ENCODE measurements at places on chromosomes 4 and X. TPM values are rescaled to one million over a fixed set of nuclear protein-coding genes. Genes with fewer than 3 reads are reported as not detected.

GRCh38 chrX:153371256-153371655, 29.9 kb downstream of the PNMA6E start:
- no peak overlapping the region for H3K27ac ChIP-seq
- no peak for DNase-seq
- no peaks in the 10 kb centered on the region for H3K4me1 ChIP-seq

- no peaks in the 10 kb centered on the region for H3K27me3 ChIP-seq
- peaks cover 52% of the 10 kb centered on the region for H3K36me3 ChIP-seq
- H3K27ac ChIP-seq, result no peak overlapping the region
Observed at GRCh38 chr4:1210971-1211370, 38.0 kb downstream of the CTBP1 start.

- no peaks in the 10 kb centered on the region for H3K27me3 ChIP-seq
- no peaks in the 10 kb centered on the region for H3K36me3 ChIP-seq
- peaks cover 7% of the 10 kb centered on the region for H3K4me1 ChIP-seq
- no peak overlapping the region for H3K27ac ChIP-seq
Observed at GRCh38 chrX:55005256-55005655, 5.1 kb downstream of the APEX2 start.

The SPIN4 gene
- polyA plus RNA-seq, result 1.7 TPM

GRCh38 chrX:105552395-105552794, 269.9 kb upstream of the NRK start:
- no peaks in the 10 kb centered on the region for H3K36me3 ChIP-seq
- H3K27me3 ChIP-seq, result no peaks in the 10 kb centered on the region
- no peaks in the 10 kb centered on the region for H3K4me1 ChIP-seq
- no peak overlapping the region for H3K27ac ChIP-seq

DNA sequence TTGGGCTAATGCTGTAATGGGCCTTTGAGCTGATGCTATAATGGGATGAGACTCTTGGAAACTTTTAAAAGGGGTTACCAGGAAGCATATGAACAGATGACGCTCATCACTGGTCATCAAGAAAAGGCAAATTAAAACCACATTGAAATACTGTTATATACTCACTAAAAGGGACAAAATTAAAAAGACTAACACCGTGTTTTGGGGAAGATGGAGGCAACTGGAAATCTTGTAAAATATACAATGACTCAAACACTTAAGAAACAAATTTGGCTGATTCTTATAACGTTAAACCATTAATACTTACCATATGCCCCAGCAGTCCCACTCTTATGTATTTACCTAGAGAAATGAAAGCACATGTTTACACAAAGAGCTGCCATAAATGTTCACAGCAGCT, 207.2 kb upstream of the GPRIN3 start:
- no peaks in the 10 kb centered on the region for H3K4me1 ChIP-seq
- no peak overlapping the region for H3K27ac ChIP-seq
- H3K27me3 ChIP-seq, result no peaks in the 10 kb centered on the region
- no peak overlapping the region for H3K4me3 ChIP-seq

The GAGE13 gene
- polyA plus RNA-seq, result not detected

DNA sequence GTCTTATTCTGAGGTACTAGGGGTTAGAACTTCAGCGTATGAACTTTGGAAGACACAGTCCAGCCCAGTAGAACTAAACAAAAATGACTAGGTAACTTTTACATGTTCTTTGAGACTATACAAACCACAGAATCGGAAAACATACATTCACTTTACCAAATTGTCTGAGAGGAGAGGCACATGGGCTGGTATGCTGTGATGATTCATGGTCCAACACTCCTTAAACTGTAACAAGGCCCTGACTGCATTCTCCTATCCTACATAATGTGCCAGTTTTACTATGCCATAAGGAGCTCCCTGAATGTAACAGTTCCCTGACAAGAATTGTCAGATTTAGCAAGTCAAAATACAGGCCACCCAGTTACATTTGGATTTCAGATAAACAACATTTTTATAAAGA, 640.0 kb downstream of the RAB28 start:
- H3K27me3 ChIP-seq, result no peaks in the 10 kb centered on the region
- no peaks in the 10 kb centered on the region for H3K36me3 ChIP-seq
- no peak for DNase-seq
- no peak overlapping the region for H3K4me3 ChIP-seq
- no peak overlapping the region for H3K27ac ChIP-seq

The CTAG1A gene
- not detected for polyA plus RNA-seq

DNA sequence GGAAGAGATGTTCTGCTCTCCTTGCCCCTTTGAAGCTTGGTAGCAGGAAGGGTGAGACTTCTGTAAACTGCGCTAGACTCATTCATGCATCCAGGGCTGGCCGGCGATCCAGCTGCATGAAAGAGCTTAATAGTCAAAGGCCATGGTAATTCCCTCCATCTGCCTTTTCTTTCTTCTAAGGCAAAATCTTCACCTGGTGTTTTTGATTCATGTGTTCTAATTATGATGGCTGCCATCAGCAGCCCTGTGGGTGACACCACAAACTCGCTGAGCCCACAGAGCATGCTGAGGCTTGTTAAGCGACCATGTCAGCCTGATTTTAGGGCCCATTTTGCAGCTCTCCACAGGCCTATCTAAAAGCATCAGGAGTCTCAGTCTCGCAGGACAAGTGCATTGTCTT, 450.1 kb upstream of the TENM3 start:
- no peak overlapping the region for H3K27ac ChIP-seq
- no peaks in the 10 kb centered on the region for H3K36me3 ChIP-seq
- no peak overlapping the region for H3K4me3 ChIP-seq
- no peaks in the 10 kb centered on the region for H3K4me1 ChIP-seq
- no peaks in the 10 kb centered on the region for H3K27me3 ChIP-seq
- no peak for DNase-seq

- peaks cover 9% of the 10 kb centered on the region for H3K36me3 ChIP-seq
- H3K4me3 ChIP-seq, result no peak overlapping the region
- no peak overlapping the region for H3K27ac ChIP-seq
- no peak for DNase-seq
- H3K4me1 ChIP-seq, result no peaks in the 10 kb centered on the region
- H3K27me3 ChIP-seq, result no peaks in the 10 kb centered on the region
Observed at GRCh38 chr4:2231082-2231481, 10.8 kb downstream of the HAUS3 start.

- no peaks in the 10 kb centered on the region for H3K36me3 ChIP-seq
- DNase-seq, result no peak
- no peaks in the 10 kb centered on the region for H3K4me1 ChIP-seq
- H3K4me3 ChIP-seq, result no peak overlapping the region
- no peaks in the 10 kb centered on the region for H3K27me3 ChIP-seq
Observed at GRCh38 chr4:7784131-7784870, 155.4 kb downstream of the AFAP1 start.

The RS1 gene
- polyA plus RNA-seq, result not detected

- DNase-seq, result no peak
- peak overlapping the region; percentile 56 for H3K4me3 ChIP-seq
- no peaks in the 10 kb centered on the region for H3K36me3 ChIP-seq
- H3K27me3 ChIP-seq, result no peaks in the 10 kb centered on the region
- peaks cover 28% of the 10 kb centered on the region for H3K4me1 ChIP-seq
Observed at GRCh38 chr4:153152501-153153338, 51.5 kb upstream of the TRIM2 start.

DNA sequence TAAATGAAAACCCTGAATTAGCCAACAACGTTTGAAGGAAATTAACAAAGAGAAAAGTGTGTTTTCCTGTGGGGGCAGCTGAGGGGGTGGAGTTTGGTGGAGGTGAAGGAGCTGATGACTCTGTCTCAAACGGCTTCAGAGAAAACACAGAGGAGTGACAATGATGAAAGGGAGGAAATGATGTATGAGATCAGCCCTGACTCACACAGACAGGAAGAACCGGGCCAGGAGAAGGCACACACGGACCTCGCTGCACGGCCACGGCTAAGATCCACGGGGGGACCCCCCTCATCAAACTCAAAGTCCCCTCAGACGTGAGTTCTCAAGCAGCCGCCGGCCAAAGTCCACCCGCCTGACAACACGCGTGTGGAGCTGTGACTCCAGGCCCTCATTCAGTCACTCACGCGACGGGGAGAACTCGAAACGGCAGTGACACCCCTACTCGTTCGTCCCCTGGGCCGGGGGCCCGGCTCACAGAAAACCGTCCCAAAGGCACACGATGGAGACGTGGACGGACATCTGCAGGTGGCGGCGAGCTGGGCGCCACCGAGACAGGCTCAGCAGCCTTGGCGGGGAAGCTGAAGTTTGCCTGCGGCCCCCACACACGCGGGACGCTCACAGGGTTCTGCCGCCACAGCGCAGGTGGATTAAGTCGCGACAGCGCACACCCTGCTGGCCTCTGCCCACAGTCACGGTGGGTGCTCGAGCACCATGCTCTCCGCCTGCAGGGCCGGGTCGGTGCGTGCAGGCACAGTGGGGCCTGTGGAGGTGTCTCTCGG, 28.8 kb downstream of the PPP2R3B start:
- H3K36me3 ChIP-seq, result no peaks in the 10 kb centered on the region
- no peak overlapping the region for H3K27ac ChIP-seq
- no peak overlapping the region for H3K4me3 ChIP-seq
- H3K4me1 ChIP-seq, result no peaks in the 10 kb centered on the region
- H3K27me3 ChIP-seq, result no peaks in the 10 kb centered on the region

- no peaks in the 10 kb centered on the region for H3K4me1 ChIP-seq
- H3K36me3 ChIP-seq, result no peaks in the 10 kb centered on the region
- no peak overlapping the region for H3K4me3 ChIP-seq
- DNase-seq, result no peak
- no peaks in the 10 kb centered on the region for H3K27me3 ChIP-seq
Observed at GRCh38 chr4:32858361-32858760, 2138.2 kb downstream of the PCDH7 start.

- no peaks in the 10 kb centered on the region for H3K27me3 ChIP-seq
- H3K27ac ChIP-seq, result no peak overlapping the region
- H3K36me3 ChIP-seq, result peaks cover 3% of the 10 kb centered on the region
- H3K4me3 ChIP-seq, result no peak overlapping the region
Observed at GRCh38 chrX:23729214-23729613, 13.9 kb downstream of the ACOT9 start.

DNA sequence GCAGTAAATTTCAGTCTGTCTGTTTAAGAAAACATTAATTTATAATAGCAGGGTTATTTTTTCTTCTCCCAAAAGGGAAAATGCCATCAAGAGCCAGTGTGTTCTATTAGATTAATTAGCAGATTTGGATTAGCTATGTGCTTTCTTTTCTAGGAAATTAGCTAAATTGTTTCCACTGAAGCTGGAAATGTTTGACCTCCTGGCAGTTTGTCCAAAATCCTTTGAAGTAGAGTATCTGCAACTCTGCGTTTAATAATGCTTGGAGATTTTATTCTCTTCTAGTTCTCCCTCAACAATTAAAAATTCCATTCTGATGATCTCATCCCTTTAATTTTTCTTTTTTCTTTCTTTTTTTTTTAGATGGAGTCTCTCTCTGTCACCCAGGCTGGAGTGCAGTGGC, 27.1 kb upstream of the HOPX start:
- H3K4me3 ChIP-seq, result no peak overlapping the region
- H3K27me3 ChIP-seq, result no peaks in the 10 kb centered on the region
- DNase-seq, result no peak
- H3K36me3 ChIP-seq, result no peaks in the 10 kb centered on the region
- H3K27ac ChIP-seq, result no peak overlapping the region

DNA sequence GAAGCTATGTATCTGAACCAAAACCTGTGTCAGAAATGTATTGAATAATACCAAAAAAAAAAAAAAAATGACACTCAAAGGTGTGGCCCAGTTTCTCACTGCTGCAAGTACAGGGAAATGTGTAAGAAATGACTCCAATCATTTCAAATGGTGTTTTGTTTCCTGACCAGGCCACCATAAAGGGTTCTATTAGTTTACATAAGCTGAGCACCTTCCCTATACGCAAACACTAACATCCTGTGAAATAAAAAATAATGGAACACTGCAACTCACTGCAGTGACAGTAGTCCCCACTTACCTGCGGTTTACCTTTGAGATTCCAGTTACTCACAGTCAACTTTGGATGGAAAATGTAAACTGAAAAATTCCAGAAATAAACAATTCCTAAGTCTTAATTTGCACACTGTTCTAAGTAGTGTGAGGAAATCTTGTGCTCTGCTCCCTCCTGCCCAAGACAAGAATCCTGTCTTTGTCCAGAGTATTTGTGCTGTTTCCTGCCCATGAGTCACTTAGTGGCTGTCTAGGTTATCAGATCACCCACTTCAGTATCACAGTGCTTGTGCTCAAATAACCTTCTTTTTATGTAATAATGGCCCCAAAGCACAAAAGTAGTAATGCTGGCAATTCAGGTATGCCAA, 265.3 kb downstream of the RCHY1 start:
- no peak for DNase-seq
- H3K27ac ChIP-seq, result no peak overlapping the region
- peaks cover 3% of the 10 kb centered on the region for H3K27me3 ChIP-seq

GRCh38 chr4:107987916-107988762, 1.6 kb upstream of the HADH start:
- no peak for DNase-seq
- no peaks in the 10 kb centered on the region for H3K36me3 ChIP-seq
- H3K27ac ChIP-seq, result no peak overlapping the region
- peaks cover 18% of the 10 kb centered on the region for H3K4me1 ChIP-seq
- H3K4me3 ChIP-seq, result no peak overlapping the region

DNA sequence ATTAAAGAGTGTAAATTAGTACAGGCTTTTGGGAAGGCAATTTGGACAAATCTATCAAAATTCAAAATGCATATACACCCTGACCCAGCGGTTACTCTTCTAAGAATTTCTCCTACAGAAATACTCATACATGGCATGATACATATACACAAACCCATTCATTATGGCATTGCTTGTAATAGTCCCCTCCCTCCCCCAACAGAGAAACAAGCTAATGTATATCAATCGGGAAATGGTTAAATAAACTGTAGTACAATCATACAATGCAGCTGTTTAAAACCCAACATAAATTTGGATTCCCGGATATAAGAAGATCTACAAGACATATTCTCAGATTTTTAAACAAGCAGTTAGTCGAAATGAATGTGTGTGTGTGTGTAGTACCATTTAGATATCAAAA, 808 bp downstream of the HUWE1 start:
- H3K27ac ChIP-seq, result peak overlapping the region; percentile 71
- peak overlapping the region; percentile 74 for H3K4me3 ChIP-seq
- H3K27me3 ChIP-seq, result no peaks in the 10 kb centered on the region
- no peak for DNase-seq
- H3K4me1 ChIP-seq, result peaks cover 26% of the 10 kb centered on the region

- no peak for DNase-seq
- H3K27ac ChIP-seq, result no peak overlapping the region
- H3K4me3 ChIP-seq, result no peak overlapping the region
- H3K4me1 ChIP-seq, result peaks cover 5% of the 10 kb centered on the region
- no peaks in the 10 kb centered on the region for H3K36me3 ChIP-seq
Observed at GRCh38 chr4:24975510-24975909, 55.2 kb downstream of the LGI2 start.

GRCh38 chrX:85115252-85115651, 111.6 kb downstream of the APOOL start:
- H3K27me3 ChIP-seq, result no peaks in the 10 kb centered on the region
- no peak overlapping the region for H3K4me3 ChIP-seq
- H3K4me1 ChIP-seq, result no peaks in the 10 kb centered on the region
- no peaks in the 10 kb centered on the region for H3K36me3 ChIP-seq
- no peak overlapping the region for H3K27ac ChIP-seq
- DNase-seq, result no peak

DNA sequence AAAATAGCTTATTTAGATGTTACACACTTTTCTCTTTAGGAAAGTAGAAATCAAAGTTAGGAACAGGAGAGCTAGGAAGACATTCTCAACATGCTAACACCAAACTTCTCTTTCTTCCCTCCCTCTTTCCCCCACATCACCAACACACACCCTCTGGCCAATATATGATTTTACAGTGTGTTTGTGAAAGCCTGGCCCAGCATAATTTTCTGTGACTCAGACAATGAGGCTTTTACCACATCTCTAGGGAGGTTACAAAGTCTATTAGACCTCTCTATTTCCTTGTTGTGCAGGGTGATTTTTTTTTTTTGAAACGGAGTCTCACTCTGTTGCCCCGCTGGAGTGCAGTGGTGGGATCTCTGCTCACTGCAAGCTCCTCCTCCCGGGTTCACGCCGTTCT, 189.9 kb downstream of the AASDH start:
- no peak overlapping the region for H3K27ac ChIP-seq
- H3K4me3 ChIP-seq, result no peak overlapping the region
- no peak for DNase-seq
- no peaks in the 10 kb centered on the region for H3K27me3 ChIP-seq
- no peaks in the 10 kb centered on the region for H3K36me3 ChIP-seq
